Activated CD8-positive, alpha-beta T cell treated with anti-CD3 and anti-CD28 coated beads for 36 hours (primary cell): ENCODE measurements at places on chromosomes 1 and 21. TPM values are rescaled to one million over a fixed set of nuclear protein-coding genes. Genes with fewer than 3 reads are reported as not detected.

Gene DEPDC1
- 15.7 TPM for total RNA-seq

Gene ATP6V0B
- 75.5 TPM for total RNA-seq

Gene HES3
- not detected for total RNA-seq

Gene MPL
- total RNA-seq: not detected

Gene UQCRHL
- total RNA-seq: 2.5 TPM

Gene MEX3A
- total RNA-seq: 0.83 TPM

Gene NR5A2
- total RNA-seq: not detected

Gene IGSF8
- total RNA-seq: 48.0 TPM

Gene MAGOH
- total RNA-seq: 90.9 TPM

Gene KRTAP21-2
- total RNA-seq: not detected

Gene KIF26B
- 0.16 TPM for total RNA-seq

Gene AIRE
- not detected for total RNA-seq

Gene RHD
- not detected for total RNA-seq

Gene C4BPA
- total RNA-seq: not detected

Gene AGO1
- 33.0 TPM for total RNA-seq

Gene COL6A2
- total RNA-seq: 25.3 TPM

Gene AMY2A
- not detected for total RNA-seq

Gene OLFM3
- total RNA-seq: not detected

Gene ETV3L
- total RNA-seq: not detected

Gene OLFML3
- 0.49 TPM for total RNA-seq

Gene ZBED6
- 17.7 TPM for total RNA-seq

Gene TRIM17
- total RNA-seq: 1.9 TPM

Gene ILDR2
- 14.3 TPM for total RNA-seq

Gene AGT
- not detected for total RNA-seq

Gene VAMP3
- total RNA-seq: 13.2 TPM

Gene TPTE
- not detected for total RNA-seq

Gene OPTC
- total RNA-seq: not detected

Gene TMPRSS15
- total RNA-seq: not detected

Gene LEPR
- 3.0 TPM for total RNA-seq

Gene FCRL4
- not detected for total RNA-seq

Gene ZMPSTE24
- total RNA-seq: 21.2 TPM

Gene PKLR
- not detected for total RNA-seq

Gene LPAR3
- total RNA-seq: 0.58 TPM

Gene C21orf58
- total RNA-seq: 23.9 TPM

Gene UTS2
- not detected for total RNA-seq

Gene ZNF124
- total RNA-seq: 16.8 TPM

Gene ALX3
- not detected for total RNA-seq

Gene SLAMF9
- not detected for total RNA-seq

Gene TEDDM1
- total RNA-seq: not detected

Gene C1orf87
- total RNA-seq: not detected

Gene EXO1
- total RNA-seq: 66.8 TPM
